Activated CD4-positive, alpha-beta memory T cell treated with anti-CD3 and anti-CD28 coated beads, Interleukin-2, amount 10 ng/mL, durations not matched to agents 7 days and 5 days (primary cell): ENCODE measurements at places on chromosomes 4 and X.
A peak's percentile ranks its signal among the peaks of the same experiment; 100 is the strongest.

GRCh38 chr4:113960684-113961321 is 18.6 kb downstream of the ARSJ start:
- DNase-seq = no peak

DNA sequence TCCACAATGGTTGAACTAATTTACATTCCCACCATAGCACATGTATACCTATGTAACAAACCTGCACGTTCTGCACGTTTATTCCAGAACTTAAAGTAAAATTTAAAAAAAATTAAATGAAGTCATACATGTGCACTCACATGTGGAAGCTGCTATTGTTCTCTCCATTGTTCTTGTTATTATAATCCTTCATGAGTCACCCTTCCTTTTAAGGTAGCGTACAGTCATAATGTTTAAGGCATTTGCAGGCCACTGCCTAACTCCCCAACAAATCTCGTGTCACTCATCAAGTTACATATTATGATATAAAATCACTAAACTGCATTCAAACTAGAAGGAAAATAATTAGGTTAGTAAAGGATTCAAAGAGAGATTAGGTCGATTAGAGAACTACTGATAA is 63.6 kb downstream of the SLC7A11 start:
- DNase-seq = no peak

DNA sequence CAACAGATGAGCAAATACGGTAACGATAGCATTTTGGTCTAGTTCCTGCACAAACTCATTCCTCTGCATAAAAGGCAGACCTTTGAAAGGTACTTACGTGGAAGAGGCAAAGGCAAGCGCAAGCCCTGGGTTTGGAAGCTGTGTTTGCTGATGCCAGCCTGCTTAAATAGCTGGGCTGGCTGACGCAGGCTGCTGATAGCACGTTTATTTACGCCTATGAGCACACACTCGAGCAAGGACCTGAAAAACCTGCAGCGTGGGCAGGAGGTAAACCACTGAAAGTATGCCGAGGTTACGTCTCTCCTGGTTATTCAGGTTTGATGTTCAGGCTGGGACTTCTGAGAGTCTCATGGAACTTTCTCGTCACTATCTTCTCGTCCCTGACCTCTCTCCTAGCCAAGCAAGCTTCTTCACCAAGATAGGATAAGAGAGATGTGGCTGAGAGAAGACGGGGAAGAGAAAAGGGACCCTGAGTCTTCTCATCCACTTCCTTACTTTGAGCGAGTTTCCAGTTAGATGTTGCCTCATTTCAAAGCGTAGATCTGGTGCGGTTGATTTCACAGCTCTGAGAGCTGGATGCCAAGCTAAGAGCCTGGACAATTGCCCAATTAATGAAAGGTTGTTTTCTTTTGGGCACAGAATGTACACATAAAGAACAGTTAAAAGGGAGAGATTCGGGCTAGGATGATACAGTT is at the start of gene HOPX:
Gene HOPX (minus strand): TSS at position 139 of the 695 bp plus-strand sequence. CDS start 23,480 bp downstream, outside the sequence.
- peak; percentile 42 for DNase-seq

DNA sequence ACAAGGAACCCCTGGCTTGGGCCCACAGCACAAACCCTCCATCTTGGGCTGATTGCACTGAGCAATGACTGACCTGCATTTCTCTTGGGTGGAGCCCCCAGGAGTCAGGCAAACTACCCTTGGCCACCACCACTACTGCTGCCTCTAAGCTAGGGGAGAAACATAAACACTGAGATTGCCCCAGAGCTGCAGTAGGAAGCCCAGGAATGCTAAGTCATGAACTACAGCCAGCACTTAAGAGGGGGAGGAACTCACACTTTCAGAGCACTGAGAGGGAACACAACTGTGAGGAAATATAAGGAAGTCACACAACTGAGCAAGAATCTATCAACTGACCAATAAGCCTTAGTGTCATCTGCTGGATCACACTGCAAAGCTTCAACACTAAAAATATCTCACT is 111.6 kb upstream of the PPP3CA start:
- no peak for DNase-seq

DNA sequence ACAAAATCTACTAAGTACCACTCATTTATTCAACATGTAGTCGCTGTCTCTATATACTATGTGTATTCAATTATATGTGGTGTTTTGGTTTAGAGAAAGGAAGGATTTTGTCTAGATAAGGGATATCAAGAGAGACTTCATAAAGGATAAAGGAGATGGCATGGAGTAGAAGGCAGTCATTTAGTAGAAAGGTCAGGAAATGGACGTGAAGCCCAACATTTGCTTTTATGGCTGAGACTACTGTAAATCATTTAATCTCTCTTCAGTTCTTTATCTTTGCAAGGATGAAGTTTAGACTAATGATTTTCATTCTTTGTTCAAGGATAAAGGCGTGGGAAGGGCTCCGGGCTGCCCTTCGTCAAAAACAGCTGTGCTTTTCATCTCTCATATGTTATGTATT is 25.2 kb downstream of the IL2 start:
- no peak for DNase-seq

GRCh38 chr4:119506806-119507205 is 121.8 kb downstream of the PDE5A start:
- no peak for DNase-seq

GRCh38 chrX:54808109-54808604 is 612 bp downstream of the MAGED2 start:
- no peak for DNase-seq

DNA sequence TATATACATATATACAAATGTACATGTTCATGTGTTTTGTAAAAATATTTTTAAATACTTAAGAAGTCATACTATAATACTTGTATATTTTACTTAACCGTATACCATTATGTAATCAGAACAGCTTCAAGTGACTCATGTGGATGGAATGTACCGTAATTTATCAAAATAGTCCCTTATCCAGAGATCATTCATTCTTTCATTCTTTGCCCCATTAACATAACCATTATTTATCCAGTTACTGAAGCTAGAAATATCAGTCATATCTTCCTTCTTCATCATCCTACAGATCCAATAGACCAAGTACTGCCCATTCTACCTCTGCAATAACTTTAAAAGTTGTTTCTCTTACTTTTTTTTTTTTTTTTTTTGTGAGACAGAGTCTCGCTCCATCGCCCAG is 164.2 kb downstream of the MAB21L2 start:
- no peak for DNase-seq

DNA sequence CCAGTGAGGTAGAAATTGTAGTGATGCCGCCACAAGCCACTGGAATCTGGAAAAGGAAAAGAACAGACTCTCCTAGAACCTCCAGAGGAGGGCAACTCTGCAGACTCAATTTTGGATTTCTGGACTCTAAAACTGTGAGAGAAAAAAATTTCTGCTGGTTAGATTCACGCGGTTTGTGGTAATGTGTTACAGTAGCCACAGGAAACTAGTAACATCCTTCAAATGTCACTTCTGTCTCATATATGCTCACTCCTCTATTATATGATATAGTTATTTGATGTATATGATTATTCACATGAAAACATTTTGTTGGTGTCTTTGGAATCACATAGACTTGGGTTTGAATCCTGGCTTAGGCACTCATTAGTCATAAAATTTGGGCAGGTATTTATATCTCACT is 18.8 kb downstream of the LDOC1 start:
- no peak for DNase-seq

DNA sequence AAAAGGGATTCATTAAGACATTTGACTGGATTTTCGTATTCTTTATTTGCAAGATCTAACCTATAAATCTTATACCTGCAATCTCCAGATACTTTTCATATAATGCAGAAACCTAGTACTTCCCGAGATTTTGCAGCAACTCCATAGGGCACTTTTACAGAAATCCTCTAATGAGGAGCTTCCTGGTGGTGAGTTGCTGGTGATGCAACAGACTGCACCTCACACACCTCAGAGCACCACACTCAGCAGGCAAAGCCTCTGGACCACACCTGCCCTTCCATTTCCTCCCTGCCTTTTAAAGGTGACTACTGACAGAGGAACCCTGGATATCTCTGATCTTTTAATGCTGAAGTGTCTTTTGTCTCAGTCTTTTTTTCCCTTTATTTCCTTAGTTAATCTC is 289.4 kb downstream of the TRAM1L1 start:
- DNase-seq = no peak

DNA sequence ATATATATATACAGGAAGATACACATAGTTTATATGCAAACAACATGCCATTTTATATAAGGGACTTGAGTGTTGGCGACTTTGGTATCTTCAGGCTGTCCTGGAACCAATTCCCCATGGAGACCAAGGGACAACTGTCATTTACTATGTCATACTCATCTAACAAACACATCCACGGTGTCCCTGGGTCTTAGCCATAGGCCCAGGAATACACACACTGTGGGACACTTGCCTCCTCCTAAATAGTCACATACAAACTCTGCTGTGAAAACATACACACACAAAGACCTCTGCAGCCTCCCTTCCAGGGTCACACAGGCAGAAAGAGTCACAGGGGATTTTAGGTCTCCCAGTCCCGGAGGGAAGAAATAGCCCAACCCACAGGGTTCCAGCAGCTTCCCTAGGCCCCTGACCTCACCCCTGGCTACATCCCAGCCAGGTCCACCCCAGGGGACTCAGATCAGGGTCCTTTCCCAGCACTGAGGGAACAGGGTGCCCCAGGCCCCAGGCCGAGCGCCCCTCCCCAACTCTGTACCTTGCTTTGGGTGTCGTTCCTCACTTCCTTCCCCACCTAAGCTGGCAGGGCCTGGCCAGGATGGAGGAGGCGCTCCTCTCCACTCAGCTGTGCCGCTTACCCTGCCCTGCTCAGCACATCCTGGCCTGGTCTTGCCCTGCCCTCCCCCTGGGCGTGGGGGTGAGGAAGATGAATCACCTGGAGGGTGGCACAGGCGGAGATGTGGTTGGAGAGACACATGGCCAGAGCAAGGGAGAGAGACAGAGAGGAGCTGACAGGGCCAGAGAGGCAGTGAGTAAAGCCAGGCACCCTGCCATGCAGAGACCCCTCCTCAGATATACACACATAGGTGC is 21.8 kb downstream of the FGD1 start:
- DNase-seq = no peak

DNA sequence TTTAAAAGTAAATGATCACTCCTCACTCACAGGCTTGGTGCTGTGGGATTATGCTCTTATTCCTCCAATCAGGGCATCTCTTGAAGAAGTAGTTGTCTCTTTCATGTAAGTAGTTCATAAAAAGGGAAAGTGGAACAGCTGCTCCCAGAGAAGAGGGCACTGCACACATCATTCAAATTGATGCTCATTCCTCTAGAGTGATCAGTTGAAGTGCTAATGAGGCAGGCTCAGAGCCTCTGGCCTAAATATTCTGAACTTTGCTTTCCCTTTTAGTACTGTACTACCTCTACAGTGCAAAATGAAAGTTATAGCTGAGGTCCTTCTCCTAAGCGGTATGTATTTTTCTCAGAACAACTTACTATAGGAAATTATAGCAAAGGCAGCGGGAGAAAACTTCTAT is 1453.1 kb downstream of the ARAP2 start:
- DNase-seq = no peak

GRCh38 chrX:41858161-41858775 is 65.1 kb downstream of the CASK start:
- no peak for DNase-seq

DNA sequence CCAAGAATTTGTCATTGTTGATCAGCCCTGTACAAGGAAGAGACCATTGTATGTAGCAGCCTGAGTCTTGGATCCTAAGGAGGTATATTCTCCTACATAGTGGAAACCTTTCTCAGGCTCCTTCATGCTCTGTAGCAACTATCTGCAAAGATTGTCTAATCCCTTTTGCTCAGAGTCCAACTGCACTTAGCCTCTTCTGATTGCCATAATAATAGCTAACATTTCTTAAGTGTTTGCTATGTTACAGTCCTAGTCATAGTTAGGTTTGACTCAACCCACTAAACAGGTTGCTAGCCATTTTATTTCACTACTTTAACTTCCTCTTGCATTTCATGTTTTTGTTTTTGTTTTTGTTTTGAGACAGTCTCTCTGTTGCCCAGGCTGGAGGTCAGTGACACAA is 50.8 kb upstream of the SLC16A2 start:
- no peak for DNase-seq

DNA sequence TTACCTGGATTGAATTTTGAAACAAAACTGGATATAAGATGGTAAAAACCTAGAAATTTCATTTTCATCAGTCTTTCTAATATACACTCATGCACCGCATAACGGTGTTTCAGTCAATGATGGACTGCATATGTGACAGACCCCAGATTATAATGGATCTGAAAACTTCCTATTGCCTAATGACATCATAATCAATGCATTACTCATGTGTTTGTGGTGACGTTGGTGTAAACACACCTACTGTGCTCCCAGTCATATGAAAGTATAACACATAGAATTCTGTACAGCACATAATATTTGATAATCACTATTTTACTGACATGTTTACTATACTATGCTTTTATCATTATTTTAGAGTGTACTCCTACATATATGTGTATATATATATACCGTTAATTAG is 119.9 kb upstream of the AGA start:
- DNase-seq = no peak

DNA sequence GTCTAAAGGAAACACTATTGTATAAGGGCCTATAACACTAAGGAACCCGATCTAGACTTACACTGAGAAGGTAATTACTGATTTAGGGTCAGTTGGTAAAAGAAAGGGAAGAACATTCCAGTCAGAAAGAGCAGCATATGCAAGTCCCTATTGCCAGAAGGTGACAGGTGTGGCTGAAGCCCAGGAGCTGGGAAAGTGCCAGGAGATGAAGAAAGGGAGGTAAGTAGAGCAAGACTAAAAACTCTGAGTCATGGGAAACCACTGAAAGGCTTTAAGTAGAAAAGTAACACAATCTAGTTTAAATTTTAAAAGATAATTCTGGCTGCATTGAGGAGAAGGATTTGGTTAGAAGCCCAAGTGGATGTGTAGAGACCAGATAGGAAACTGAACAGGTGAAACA is 77.7 kb upstream of the INTU start:
- no peak for DNase-seq

DNA sequence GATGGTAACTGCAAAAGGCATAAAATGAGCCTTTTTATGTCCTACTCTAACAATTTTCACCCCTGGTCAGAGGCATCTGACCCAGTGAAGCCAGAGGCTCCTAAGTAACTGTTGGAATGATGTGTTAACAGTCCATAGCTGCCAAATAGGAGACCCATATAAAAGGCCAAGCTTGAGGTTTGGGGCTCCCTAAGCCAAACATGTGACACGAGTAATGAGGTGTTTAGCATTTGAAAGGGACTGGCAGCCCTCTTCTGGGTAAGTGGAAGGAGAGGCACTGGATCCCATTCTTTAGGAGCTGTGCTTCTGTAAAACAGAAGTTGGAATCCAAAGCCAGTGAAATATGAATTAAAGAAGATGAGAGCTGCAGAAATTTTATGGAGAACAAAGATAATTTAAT is 100.6 kb upstream of the PNPLA4 start:
- no peak for DNase-seq

- no peak for DNase-seq
Observed at GRCh38 chr4:180285796-180286195, 1957.4 kb upstream of the TENM3 start.
